AG04450 (cell line): ENCODE measurements at places on chromosomes 4 and X.

- DNase-seq = no peak
Observed at GRCh38 chr4:78642934-78643333, 91.4 kb downstream of the ANXA3 start.

DNA sequence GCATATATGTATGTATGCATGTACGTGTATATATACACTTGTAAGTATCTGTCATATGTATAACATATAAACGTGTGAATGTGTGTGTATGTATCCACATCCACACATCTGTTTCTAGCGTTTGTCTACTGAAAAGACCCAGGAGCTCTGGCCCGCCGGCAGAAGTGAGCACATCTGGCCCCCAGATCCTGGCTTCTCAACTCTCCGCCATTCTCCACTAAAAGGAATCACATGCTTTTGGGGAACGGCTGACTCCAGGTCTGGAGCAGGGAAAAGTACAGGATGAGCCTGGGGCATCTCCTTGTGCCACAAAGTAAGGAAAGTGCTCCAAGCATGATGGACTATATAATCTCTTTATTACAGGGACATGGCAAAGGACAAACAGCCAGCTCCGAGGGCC, 143.7 kb downstream of the AFAP1 start:
- no peak for DNase-seq

DNA sequence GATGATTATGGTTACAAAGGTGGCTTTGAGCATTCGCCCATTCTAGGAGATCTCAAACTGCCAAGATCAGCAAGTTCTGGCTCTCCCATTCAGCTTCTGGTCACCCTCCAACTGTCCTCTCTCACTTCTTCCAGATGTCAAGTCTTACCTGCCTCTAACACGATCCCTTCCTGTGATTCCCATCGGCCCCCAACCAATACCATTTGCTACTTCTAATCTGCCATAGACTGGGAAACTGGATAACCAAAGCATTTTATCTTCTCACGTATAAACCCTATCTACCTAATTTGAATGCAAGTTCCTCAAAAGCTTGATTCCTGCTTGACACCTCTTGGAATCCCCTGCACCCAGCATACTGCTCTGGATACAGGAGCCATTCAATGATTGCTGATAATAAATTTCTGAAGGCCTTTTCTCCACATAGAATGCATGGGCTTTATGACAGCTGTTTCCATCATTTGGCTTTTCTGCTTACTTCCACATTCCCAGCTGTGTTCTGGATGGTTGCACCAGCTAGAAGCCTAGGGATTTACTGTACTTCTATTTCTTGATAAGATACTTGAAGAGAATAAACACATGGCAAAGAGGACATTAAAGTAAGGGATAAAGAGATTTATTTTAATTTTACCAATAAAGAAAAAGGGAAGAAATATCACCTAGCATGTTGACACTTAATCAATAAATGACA, 9.6 kb downstream of the GPC4 start:
- DNase-seq = no peak

- no peak for DNase-seq
Observed at GRCh38 chrX:72094894-72095293, 36.8 kb downstream of the RTL5 start.

GRCh38 chr4:73872316-73873108, 3.3 kb downstream of the CXCL1 start:
- DNase-seq = no peak

DNA sequence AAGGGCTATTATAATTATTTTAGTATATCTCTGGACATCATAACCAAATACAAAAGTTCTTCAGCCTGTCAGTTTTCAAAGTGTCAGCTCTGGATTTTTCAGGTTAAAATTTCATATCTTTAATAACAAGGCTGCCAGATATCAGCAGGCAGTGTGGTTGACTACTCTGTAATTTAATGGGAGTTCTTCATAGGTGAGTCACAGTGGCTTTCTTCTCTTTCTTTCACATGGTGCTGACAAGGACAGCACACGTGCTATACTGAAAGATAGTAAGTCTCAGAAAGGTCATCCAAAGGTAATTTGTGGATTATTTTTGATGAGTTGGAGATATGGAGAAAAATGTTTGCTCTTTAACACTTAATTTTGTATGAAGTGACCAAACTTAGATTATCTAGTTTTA, 43.2 kb downstream of the GALNT7 start:
- no peak for DNase-seq

GRCh38 chrX:41275661-41276609, 58.0 kb upstream of the DDX3X start:
- no peak for DNase-seq

DNA sequence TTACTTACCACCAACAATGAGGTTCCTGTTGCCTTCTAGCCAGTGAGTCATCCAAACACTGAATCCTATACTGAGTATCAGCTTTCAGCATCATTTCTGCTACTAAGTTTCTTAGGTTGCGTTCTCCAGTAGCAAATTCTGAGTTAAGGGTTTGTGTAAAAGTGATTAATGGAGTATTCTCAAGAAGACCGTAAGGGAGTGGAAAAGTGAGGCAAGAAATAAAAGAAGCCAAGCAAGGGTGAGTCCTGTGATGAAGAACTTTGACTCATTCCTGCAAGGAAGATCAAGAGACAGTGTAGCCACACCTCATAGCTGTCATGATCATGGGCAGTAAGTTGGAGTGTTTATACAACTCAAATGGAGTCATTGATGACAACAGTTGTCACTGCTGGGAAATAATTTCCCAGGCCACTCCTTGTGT, 446.2 kb downstream of the RAPGEF2 start:
- no peak for DNase-seq

DNA sequence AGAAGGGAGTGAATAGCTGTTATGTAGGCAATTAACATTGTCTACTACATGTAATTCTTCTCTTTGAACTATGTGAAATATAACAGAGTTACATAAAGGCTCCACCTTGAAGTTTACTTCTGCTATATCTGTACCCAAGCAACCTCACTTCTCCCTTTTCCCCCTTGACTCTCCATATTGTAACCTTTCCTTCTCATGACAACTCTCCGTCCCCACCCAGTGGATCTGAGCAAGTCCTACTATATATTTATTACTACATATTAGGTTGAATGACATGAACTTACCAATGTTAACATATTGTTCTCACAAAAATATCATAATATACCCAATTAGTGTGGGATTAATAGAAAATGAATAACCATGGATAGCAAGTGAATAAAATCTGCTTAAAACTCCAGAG, 93.2 kb upstream of the ATP8A1 start:
- no peak for DNase-seq

DNA sequence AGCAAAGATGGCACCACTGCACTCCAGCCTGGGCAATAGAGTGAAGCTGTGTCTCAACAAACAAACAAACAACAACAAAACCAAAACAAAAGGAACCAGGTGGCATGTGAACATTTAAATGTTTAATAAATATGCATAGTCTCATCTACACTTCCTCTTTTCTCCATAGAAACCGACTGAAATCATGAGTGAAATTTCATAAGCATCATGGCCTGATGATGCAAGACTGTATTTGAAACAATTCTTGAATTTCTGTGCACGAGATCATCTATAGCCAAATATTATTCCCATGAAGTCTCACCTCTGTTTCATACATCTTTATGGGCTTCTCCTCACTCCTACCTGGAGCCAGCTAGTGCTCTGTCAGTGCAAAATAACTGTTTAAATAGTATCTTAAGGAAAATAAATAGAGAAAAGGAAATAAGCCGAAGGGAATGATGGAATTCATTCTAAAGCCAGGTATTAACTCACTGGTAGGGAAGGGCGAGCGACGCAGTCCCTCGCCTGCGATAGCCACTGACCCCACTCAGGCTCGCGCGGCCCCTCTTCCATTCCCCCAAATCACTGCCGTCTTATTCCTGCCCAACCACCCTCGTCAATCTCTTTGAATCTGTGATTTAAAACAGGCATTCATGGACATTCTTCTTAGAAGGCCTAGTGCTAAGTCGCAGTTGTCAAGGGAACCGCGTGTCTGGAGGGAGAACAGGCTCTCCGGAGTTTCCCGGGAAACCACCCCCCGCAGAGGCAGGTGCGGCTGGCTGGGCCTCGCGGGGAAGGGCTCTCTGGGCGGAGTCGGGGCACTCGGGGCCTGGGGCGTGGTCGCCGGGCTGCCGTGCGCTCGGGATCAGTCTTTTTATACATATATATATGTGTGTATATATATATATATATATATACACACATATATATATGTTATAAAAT, 52.4 kb upstream of the TRIM2 start:
- no peak for DNase-seq

DNA sequence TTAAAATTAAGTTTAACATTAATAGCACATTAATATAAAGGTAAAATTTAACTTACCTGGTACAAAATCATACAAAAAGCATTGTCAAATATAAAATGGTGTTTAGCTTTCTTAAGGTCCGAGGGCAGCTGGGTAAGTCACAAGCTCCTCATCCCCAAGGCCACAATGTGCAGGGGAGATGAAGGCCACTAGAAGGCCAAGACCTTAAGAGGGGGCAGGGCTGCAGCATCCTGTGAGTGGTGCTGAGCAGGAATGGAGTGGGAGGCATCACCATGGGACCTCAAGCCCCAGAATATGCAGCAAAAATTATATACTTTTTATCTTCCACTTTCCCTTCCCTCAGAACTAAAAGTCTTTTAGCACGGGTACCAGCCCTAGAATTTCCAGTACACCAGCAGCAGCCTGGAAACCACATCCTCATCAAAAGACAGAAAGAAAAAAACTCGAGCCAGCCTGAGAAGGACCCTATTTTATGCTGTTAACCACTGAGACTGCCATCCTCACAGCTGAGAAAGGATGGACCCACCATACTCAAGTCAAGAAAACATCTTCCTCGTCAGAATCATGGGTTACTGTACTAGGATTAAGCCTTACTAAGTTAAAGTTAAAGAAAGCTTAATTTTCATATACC, 13.0 kb upstream of the RHOXF2 start:
- no peak for DNase-seq
